ENCODE measurements at places on chromosomes 5 and 9.

DNA sequence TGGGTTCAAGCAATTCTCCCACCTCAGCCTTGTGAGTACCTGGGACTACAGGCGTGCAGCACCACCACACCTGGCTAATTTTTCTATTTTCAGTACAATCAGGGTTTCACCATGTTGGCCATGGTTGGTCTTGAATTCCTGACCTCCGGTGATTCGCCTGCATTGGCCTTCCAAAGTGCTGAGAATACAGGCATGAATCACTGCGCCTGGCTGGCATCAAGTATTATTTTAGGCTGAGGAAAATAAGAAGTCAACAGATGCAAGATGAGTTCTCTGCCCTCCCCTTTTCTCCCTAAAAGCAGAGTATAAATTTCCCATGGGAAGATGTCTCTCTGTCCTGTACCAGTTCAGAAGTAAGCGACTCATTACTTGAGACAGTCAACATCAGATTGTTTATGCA, 71.5 kb downstream of the ELAVL2 start:
- DNase-seq, result no peak

- DNase-seq, result no peak
These were observed 46.4 kb upstream of the CTNNA1 start for GRCh38 chr5:138706655-138707480.

GRCh38 chr5:93076096-93076495, 504.9 kb downstream of the NR2F1-AS1 start:
- no peak for DNase-seq

DNA sequence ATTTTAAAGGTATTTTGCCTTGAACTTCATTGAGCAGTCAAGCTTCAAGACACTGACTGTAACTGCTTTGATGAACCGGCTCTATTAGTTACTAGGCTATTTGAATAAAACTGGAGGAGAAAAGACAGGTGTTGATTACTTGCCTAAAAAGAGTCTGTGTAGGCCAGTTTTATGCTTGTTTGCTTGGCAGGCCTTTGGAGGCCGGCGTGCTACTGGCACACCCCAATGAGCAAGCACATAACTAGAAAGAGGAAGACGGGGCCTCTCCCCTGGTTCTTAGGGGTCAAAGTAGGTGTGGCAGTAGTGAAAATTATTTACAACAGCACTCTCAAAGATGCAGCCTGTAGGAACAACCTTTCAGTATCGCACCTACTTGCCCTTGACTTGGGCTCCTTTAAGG, 2.1 kb upstream of the ZFR start:
- no peak for DNase-seq

DNA sequence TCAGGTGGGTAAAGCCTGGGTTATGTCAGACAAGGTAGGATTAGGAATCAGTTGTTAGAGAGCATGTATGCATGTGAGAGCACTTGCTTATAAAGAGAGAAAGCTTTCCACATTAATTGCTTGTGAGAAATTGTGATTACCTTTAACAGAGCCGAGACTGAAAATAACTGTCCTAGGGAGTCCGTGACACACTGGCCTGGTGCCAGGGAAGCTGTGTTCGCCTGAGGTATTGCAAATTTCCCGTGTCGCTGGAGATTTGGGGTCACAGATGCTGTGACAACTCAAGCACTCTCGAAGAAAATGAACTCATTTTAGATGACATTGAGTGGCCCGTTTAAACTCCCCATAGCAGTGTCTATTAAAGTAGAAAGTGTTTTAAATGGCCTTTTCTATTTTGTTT, 9.6 kb downstream of the SLC1A1 start:
- no peak for DNase-seq

DNA sequence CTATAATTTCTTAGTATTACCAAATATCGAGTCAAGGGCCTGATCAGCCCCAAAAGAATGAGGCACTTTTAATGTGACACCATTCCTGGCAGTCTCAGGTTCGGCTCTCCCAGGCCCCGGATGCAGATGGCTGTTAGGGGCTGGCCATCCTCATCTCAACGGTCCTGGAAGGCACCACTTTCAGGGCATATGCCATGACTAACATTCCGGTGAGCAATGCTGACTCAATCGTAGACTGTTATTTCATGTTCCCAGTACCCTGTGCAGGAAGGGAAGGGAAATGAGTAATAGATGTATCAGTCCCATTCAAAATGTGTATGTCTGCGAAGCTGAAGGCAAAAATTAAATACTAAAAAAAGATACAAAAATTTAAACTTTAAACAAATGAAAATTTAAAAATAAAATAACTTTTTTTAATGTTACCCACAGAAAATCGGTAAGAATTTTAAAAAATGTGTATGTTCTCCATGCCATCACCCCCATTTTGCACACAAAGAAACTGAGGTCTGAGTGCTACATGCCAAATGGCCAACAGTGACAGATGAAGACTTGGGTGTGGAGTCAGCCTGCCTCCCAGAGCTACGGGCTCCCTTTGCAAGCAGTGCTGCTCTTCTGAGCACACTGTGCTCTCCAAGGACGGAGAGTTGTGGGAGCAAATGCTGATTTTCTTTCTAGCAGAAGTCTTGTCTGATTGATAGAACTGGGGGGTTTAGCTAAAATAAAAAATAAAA, 79.0 kb downstream of the GLDC start:
- no peak for DNase-seq

GRCh38 chr9:112819635-112820496, 69.3 kb downstream of the SNX30 start:
- no peak for DNase-seq

- DNase-seq, result no peak
These were observed 40.4 kb upstream of the HSPB3 start for GRCh38 chr5:54415147-54415546.

DNA sequence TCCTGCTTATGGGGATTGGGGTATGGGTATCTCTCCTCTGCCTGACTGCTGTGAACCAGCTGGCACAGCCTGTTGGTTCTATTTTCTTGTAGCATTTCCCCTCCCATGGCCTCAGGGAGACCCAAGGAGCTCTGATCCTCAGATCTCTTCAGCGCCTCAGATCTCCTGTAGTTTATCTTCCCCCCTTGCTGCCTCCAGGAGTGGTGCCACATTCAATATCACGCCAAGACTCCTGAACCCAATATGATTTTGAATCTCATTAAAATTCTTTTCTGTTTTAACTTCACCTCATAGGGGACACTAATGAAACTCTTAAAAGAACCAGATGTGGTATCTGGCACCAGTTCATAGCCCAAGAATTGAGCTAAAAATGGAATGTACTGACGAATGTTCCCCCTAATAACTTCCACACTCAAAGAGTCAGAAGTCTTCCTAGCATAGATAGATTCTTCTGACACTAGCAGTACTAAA, 59.6 kb upstream of the LIFR start:
- no peak for DNase-seq

GRCh38 chr5:178740181-178740557, 9.7 kb upstream of the ZNF354A start:
- no peak for DNase-seq

- DNase-seq, result no peak
These were observed 251.8 kb downstream of the CWC27 start for GRCh38 chr5:65020492-65020891.

GRCh38 chr9:35227284-35227683, 65.5 kb downstream of the UNC13B start:
- no peak for DNase-seq

- no peak for DNase-seq
These were observed 114.3 kb downstream of the DEPDC1B start for GRCh38 chr5:60585618-60586017.

DNA sequence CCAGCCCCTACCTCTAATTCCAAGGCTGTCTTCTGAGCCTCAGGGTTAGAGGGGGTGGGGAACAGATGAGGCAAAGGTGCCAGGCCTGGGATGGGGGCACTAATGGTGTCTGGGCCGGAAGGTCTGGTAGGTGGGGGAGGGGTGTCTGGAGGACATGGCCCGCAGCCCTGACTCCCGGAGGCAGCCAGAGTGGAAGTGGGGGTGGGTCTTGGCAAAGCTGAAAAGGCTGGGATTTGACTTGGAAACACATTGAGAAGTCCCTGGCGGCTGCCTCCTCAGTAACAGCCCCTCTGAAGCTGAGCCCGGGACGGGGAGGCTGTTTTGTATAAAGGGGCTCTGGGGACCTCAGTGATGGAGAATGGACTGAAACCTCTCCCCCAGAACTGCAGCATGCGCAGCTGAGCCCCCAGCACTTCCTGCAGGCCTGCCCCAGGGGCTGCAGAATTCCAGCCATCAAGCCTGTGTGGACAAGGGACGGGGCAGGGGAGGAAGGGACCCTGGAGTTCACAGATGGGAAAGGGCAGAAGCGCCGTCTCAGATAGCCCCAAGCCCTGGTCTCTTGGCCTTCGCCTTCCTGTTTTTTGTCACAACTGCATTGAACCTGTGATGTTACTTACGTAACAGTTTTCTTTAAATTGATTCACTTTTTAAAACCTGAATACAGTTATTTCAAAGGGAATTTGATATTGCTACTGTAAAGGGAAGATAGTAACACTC, 49.3 kb upstream of the SYNPO start:
- no peak for DNase-seq

Measured in stimulated activated CD8-positive, alpha-beta memory T cell treated with anti-CD3 and anti-CD28 coated beads, Interleukin-7, amount 100 ng/mL, for 24 hours (primary cell).